SW480 (cell line): ENCODE measurements at places on chromosomes 7 and 10.

DNA sequence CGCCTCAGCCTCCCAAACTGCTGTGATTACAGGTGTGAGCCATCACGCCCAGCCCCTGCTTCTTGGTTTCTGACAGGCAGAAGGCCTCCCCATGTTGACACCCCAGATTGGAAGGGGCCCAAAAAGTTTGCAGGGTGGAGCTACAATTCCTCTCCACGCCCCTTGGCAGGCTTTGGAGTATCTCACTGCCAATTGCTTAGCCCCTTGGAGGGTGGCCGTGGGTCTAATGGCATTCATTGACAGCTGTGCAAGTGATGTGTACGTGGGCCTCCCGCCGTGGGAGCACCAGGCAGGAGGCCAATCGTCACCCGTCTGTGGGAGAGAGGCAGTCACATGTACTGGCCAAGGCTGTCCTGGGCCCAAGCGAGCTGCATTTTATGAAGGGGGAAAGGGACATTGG, 73.7 kb upstream of the PPIF start:
- no peak for DNase-seq

DNA sequence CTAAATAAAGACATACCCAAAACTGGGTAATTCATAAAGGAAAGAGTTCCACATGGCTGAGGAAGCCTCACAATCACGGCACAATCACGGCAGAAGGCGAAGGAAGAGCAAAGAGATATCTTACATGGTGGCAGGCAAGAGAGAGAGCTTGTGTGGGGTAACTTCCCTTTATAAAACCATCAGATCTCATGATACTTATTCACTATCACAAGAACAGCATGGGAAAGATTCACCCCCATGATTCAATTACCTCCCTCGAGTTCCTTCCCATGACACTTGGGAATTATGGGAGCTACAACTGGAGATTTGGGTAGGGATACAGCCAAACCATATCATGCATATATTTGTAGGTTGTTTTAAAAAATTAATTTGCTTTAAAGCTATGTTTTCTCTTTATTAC, 217.2 kb downstream of the PLXDC2 start:
- no peak for DNase-seq

- no peak for DNase-seq
These were observed 895.7 kb downstream of the XPNPEP1 start for GRCh38 chr10:109027534-109028185.

DNA sequence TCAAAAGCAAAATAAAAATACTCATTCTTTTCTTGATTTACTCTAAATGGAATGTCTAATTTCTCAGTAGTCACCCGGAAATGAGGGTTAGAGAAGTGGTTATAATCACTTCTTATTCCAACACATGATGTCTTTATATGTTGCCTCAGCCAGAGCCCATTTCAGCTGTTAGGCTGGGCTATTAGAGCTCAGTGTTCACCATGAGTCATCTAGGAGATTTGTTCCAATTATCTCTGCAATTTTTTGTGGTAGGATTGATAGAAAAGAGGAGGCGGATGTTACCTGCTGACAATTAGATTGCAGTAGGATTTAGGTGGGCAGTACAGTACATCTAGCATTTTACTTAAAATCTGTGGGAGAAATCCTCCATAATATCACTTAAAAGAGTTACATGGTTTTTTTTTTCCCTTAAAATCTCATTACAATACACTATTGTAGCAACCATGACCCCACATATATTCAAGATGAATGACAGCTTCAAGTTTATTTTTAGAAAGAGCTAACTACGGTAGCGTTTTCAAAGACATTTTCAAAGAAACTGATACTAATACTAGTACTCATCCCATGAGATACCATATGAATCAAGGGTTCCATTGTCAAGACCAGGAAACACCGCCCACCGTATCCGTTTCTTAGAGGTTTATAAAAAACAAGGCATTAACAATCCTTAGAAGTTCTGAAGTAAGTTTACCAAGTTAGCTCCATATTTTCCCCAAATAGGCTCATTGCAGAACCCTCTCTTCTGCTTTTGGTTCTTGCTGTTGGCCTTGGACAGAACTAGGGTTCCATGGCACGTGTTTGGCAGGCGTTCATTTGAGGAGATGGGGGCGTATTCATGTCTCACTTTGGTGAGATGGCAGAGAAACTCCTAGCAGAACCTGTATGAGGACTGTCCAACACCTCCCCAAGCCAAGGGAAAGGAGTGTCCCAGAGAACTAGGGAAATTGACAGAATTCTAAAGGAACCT, 10.4 kb downstream of the CPA2 start:
- no peak for DNase-seq

DNA sequence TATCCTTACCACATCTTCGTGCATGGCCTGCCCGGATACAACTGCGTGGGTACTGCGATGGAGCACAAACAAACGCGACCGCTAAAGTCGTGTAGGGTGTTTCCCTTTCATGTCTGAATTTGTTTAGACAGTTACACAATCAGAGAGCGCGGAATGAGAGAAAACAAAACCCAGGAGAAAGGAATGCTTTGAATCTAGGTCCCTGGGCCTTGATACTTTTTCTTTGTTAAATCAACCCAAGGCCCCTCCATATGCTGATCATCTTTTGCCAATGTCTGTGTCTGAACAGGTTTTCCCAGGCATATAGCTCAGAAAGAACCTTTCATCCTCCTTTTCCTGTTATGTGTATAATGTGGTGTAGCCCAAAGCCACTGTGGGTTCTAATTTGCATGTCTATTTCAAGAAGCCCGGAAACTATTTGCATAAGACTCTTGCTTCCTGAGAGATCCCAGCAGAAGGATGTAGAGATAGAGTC, 145.8 kb downstream of the FRMD4A start:
- peak; percentile 91 for DNase-seq

DNA sequence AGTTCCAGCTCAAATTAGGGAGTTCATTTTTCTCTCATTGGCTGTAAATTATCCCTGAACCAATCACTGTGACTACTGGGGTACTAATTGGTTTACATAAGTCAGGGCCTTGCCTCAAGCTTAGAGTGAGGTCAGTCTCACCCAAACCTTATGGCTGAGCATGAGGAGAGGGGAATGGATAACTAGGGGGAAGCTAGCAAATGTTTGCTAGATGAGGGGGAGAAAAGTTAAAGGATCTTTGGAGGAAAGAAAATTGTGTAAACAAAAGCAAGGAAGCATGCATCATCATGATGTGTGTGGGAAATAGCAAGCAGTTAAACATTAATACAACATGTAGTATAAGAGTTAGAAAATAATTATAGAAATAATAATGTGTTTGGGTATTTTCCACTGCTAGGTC, 121.9 kb downstream of the BBS9 start:
- no peak for DNase-seq

DNA sequence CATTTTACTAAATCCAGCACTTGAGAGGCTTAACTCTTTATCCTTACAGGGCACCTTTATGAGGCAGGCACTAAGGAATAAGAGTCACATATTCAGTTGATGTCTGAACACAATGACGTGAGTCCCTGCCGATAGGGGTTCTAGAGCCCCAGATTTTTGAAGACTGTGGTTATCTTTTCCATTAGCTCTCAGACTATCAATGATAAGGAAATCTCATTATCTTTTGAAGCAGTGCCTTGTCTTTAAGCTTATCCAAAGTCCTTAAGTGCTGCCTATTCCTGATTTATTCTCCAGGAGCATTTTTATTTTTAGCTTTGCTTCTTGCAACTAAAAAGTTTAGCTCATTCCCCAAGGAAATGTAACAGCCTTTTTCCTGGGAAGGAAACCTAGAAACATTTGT, 444.1 kb upstream of the LRRN3 start:
- DNase-seq, result no peak

DNA sequence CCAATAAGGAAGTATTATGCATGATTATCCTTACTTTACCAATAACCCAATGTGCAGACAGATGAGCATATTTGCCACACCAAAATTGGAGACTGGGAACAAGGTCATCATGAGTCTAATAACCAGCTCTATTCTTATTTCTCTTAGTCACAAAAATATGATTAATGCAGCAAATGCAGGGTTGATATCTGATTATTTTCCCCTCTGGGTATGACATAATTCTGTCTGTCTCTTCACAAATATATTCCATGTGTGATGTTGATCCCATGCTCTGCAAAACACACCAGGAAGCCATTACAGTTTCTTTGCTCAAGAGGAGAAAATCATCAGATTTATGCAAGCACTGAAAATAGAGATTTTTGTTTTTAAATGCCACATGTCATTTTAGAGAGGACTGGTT, 196.5 kb upstream of the DGKB start:
- DNase-seq, result no peak

DNA sequence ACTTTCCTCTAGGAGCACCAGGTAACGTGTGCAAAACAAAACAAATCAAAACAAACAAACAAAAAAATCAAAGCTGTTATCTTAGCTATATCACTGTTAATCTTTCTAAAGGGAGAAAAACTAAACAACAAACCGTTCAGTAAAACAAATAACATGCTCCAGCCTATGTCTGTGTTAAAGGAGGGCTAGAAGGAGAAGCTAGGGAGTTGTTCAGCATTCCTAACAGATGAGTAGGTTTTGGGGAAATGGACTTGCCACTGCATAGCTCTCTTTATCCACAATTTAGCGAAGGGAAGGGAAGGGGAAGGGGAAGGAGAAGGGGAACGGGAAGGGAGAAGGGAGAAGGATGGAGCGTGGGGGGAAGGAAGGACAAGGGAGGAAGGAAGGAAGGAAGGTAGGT, 134.2 kb upstream of the AKR1E2 start:
- DNase-seq, result peak; percentile 13

GRCh38 chr10:34628174-34628796, 186.8 kb downstream of the PARD3 start:
- no peak for DNase-seq
